ENCODE measurements at places on chromosomes 7 and 10.

GRCh38 chr10:110563132-110563531, 4.4 kb upstream of the SMC3 start:
- DNase-seq: no peak

- DNase-seq: no peak
Observed at GRCh38 chr7:78558566-78558965, 760.0 kb downstream of the PHTF2 start.

DNA sequence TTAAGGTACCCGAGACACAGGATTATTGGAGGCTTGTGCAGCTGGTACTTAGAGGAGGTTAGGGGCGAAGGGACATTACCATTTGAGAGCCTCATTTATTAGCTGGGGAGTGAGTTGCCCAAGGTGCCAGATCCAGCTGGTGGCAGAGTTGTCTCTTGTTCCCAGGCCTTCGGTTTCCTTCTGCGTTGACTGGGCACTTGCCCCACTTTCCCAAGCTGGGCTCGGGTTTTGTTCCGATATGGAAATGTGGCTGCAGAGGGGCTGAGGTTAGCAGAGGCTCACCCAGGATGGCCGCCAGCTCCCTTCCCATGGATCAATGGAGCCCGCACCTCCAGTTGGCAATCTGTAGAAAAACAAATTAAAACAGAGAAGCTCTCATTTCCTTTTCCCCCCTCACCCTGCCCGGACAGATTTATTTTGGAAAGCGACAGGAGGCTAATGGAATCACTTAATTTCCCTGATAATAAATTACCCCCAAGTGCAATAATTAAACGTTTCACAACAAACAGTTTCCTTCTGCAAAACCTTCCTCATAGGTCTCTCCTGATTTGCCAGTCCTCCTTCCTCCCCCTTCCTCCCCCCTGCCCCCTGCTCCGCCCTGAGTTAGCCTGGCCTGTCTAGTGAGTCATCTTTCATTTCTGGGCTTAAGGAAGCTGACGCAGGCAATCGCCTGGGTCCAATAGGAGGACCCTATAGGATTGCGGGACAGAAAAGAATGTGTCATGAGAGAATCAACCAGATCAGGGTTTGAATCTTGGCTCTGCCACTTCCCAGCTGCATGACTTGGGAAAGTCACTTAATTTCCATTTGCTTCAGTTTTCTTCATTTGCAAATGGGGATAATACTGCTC, 51.7 kb downstream of the ADRA2A start:
- DNase-seq: peak; percentile 11

GRCh38 chr10:8224591-8224990, 170.1 kb downstream of the GATA3 start:
- no peak for DNase-seq

DNA sequence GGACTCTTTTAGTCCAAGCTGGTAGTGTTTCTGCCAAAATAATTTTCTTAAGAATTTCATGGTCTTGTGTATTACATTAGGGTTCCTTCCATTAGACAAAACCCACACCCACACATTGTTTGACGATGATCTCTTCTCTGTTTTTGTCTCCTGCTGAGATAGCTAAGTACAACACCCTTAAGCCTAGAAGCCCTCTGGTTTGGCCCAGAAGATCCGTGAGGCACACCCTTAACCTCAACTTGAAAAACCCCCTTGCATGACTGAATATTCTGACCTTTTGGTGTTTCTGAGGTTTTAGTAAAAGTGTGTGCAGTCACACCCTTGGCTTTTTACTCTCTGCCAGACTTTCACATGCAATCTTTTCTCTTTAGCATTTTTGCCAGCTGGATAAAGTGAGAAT, 29.3 kb upstream of the ERCC6 start:
- DNase-seq: peak; percentile 15

All from LoVo (cell line).